CD4-positive, alpha-beta T cell (primary cell): ENCODE measurements at places on chromosomes 4 and X. TPM values are rescaled to one million over a fixed set of nuclear protein-coding genes. Genes with fewer than 3 reads are reported as not detected.

DNA sequence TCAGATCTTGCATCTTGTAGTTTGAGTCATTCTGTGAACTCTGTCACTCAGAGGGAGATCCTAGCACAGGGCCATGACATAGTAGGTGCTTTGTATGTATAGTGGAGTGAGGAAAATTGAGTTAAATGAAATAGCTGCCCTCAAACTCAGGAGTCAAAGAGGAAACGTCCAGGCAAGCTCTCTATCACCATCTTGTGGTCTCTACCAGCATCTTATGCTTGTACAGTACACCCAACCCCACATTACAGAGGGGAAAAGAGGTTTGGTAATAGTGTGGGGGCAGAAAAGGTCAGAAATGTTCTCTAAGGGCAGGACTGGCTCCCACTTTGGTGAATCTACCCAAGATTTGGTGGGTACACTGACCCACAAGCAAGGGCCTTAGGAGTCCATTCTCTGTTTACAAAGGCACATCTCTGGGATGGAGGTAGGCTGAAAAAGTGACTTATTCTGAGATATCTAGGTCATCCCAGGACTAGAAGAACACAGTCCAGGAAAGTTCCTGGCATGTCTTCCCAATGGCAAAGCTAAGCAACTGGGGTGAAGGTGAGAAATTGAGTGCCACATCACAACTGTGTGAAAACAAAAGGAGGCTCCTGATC is 131.8 kb downstream of the OR13H1 start:
- H3K4me1 ChIP-seq, result no peaks in the 10 kb centered on the region
- H3K27ac ChIP-seq, result no peak overlapping the region
- H3K27me3 ChIP-seq, result no peaks in the 10 kb centered on the region
- no peaks in the 10 kb centered on the region for H3K36me3 ChIP-seq

- no peak overlapping the region for H3K27ac ChIP-seq
- no peak overlapping the region for H3K4me3 ChIP-seq
- H3K36me3 ChIP-seq, result no peaks in the 10 kb centered on the region
These were observed 157.1 kb downstream of the AMELX start for GRCh38 chrX:11450354-11450753.

DNA sequence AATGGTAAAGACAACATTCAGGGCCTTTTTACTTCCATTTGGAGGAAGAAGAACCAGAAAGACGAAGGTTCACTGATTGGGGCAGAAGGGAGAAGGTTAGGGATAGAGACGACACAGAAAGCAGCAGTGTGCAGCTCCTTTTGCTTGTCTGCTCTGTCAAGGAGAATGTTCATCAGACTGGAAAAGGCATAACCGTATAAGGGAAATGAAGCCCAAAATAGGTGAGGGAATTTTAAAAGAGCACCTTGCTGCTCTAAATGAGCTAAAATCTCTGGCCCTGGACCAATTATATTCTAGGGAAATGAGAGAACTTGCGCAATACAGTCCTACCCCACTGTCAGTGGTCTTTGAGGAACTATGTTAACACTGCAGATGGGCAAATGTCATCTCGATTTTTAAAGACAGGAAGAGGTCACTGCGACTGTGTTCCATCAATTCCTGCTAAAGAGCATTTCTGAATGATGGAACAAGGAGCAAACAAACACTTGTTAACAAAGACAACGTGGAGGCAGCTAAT is 909.8 kb upstream of the FTHL17 start:
- no peak overlapping the region for H3K27ac ChIP-seq
- no peaks in the 10 kb centered on the region for H3K36me3 ChIP-seq
- H3K4me1 ChIP-seq, result no peaks in the 10 kb centered on the region
- no peak for DNase-seq
- H3K27me3 ChIP-seq, result no peaks in the 10 kb centered on the region

SHROOM3 gene
- total RNA-seq, result not detected

GPR119 gene
- total RNA-seq, result not detected

SPIN2A gene
- 1.1 TPM for total RNA-seq

KIAA0232 gene
- total RNA-seq, result 17.8 TPM
